ENCODE measurements at places on chromosomes 5 and 9.

DNA sequence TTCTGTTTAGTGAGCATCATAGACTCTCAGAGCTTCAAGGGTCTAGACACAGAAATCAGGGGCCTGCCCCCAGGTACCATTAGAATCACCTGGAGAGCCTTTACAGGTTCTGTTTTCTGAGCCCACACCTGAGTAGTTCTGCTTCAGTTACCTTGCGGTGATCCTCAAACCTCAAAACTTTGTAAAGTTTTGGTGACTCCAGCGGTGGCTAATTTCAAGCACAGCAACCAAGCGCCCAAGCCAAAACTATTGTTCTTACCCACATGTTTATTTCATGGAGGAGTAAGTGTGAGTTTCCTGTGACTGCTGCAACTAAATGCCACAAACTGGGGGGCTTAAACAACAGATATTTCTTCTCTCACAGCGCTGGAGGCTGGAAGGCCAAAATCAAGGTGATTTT is 108.9 kb downstream of the FOXD1 start:
- no peak for DNase-seq

GRCh38 chr9:101495810-101496209 is 37.8 kb upstream of the RNF20 start:
- DNase-seq = no peak

DNA sequence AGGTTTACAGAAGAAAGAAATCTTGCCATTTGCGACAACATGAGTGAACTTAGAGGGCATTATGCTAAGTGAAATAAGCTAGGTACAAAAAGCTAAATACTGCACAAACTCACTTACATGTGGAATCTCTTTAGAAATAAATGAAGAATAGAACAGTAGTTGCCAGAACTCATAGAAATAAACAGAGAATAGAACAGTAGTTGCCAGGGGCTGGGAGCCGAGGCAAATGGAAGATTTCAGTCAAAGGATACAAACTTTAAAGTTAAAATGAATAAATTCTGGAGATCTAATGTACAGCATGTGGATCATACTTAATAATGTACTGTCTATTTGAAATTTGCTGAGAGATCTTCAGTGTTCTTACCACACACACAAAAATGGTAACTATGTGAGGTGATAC is 63.4 kb downstream of the FAM81B start:
- DNase-seq = no peak

DNA sequence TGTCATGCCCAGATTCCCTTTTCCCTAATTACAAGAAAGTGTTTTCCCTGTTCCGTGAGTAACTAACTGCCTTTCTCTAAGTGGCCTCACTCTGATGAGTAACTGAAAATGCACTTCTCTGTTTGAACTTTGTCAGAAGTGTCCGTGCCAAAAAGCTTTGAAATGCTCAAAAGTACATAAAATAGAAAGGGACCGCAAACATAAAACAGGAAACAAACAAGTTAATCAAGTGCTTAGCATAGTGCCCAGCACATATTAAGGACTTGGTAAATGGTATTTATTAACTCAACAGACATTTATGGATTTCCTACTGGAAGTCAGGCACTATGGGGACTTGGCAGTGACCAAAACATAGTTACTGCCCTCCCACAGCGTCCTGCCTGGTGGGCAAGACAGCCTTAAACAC is 22.3 kb downstream of the AQP3 start:
- DNase-seq = no peak

GRCh38 chr5:151570058-151570457 is 21.1 kb downstream of the FAT2 start:
- DNase-seq = no peak

- no peak for DNase-seq
These were observed 65.9 kb downstream of the GLDC start for GRCh38 chr9:6579613-6580012.

DNA sequence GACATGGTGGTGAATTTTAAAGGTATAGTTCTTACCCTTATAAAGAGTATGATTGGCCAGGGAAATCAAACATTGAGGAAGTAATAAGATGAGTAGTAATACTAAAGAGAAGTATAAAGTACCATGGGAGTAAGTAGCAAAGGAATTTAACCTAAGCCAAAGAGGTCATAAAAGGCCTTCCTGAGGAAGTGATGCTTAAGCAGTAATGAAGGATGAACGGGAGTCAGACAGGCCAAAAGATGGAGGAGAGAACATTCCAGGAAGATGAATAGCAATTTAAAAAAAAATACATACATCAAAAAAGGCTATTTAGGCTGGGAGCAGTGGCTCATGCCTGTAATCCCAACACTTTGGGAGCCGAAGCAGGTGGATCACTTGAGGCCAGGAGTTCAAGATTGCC is 29.0 kb downstream of the KLHL3 start:
- DNase-seq = no peak

DNA sequence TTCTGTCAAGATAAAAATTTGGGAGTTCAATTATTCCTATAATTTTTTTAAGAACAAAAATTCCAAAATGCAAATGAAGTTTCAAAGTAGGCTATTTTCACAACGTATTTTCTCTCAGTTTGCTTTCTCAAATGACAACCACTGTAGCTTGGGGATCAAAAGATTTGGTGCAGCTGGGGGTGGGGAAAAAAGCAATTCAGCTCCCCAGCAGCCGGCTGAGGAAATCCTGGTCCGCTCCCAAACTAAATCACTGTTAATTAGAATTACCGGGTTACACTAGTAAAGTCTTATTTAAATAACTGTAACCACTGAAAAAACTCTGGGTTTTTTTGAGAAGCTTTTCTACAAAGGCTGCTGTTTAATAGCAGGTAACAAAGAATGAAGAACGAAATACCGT is 5.7 kb downstream of the NR6A1 start:
- no peak for DNase-seq

DNA sequence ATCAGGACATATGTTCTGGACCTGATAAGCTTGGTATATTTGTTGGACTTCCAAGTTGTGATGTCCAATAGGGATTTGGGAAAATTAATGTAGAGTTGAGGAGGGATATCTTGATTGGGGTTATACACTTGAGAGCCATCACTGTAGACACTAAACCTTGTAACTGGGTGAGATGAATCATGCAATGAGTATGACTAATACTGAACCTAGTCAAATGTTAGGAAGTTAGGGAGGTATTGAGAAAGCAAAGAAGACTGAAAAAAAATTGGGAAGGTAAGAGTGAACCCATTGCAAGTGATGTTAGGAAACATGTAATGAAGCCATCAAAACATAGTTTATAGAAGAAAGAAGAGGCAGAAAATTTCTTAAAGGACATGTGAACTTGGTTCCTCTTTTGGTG is 668.4 kb upstream of the CDH9 start:
- DNase-seq = no peak

DNA sequence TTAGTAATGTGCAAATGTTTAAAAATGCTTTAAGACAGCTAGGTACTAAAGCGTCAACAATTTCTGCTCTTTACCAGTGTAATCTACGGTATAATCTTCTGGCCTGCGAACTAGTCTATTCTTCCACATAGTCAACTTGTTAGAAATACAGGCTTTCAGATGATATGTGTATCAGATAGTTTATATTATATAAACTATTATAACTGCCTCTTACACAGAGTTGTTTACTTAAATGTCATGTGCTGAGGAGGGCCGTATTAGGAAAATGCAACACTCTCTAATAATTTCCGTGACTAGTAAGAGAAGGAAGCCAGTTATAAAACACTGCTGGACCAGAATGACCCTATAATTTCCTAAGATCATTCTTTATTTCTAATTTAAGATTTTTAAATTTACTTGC is 63.6 kb downstream of the WDR41 start:
- no peak for DNase-seq

DNA sequence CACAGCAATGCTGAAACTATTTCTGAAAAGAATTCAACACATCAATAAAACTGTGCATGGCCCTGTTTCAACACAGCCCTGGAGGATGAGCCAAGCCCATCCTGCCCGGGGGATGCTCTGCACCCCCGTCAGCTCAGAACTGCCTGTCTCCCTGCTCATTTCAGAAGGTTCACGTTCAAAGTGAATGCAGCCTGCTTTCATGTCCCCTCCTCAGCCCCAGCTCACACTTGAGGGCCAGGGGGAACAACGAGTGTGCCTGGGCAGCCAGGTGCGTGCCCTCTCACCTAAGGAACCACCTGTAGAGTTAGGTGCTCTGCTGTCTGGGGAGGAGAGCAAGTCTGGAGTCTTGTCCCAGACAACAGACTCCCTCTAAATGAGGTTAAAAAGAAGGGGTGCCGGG is 348.5 kb upstream of the IRX2 start:
- DNase-seq = no peak
